ENCODE measurements at places on chromosomes 6 and 20. TPM values are rescaled to one million over a fixed set of nuclear protein-coding genes. Genes with fewer than 3 reads are reported as not detected.
A peak's percentile ranks its signal among the peaks of the same experiment; 100 is the strongest.

- no peak for DNase-seq
These were observed 81.6 kb downstream of the PXDC1 start for GRCh38 chr6:3669916-3670315.

DNA sequence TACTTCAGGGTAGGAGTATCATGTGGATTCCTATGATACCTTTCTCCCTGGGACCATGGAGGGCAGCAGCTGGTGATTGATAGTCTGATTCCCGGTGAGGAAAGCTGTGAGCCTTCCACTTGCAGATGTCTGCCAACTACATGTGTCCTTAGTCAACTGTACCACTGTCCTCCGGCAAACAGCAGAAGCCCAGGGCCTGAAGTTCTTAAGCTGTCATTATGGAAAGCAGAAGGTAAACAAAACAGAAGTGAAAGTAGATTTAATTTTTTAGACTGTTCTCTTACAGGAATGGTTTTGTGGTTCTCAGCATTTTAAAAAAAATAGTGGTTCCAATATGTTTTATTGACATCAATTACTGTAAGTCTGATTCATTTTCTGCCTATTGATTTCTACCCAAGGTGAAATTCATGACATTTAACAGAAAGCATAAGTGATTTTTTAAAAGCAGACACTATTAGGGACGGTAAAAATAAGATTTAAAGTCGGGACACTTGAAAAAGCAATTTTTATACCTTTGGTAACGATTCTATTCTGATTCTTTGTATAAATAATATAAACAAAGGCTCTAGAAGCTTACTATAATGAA lies 36.6 kb downstream of the PTPN1 start:
- no peak for DNase-seq

DNA sequence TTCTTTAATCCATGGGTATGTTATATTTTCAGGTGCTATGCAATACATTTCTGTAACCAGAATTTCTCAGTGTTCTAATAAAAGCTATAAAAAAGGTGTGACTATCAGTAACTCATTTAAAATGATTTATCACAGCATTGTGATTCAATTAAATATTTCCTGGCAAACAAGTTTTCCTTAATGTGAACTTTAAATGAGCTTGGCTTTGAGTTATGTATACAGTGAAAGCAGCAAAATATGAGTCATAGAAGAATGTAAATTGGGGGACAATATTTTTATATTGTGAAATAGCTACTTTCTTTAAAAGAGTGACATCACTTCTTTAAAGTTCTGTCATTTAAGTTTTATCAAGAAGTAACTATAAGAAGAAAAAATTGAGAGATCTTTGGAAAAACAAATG lies 484.9 kb upstream of the MAN1A1 start:
- no peak for DNase-seq

- no peak for DNase-seq
These were observed 156.9 kb downstream of the CDKAL1 start for GRCh38 chr6:20691185-20691584.

ARFGEF3 gene
- total RNA-seq, result 2.0 TPM

DNA sequence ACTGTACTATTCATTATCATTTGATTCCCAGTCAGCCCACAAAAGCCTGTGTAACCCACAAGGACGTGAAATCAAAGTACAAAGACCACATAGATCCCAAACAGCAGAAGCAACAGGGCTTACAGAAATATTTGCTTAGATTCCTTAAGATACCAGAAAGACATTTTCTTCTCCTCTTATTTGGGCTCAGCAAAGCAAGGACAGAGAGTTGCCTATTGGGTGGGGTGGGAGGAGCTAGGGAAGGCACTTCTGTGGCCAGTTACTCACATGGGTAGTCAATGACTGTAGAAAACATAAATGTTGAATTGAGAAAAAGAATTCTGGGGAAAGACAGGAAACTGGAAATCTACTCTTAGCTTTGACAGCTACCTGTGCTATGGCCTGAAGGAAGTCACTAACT lies 19.8 kb downstream of the PDE7B start:
- DNase-seq, result no peak

BANF2 gene
- total RNA-seq, result not detected

FAM83C gene
- total RNA-seq, result not detected

DNA sequence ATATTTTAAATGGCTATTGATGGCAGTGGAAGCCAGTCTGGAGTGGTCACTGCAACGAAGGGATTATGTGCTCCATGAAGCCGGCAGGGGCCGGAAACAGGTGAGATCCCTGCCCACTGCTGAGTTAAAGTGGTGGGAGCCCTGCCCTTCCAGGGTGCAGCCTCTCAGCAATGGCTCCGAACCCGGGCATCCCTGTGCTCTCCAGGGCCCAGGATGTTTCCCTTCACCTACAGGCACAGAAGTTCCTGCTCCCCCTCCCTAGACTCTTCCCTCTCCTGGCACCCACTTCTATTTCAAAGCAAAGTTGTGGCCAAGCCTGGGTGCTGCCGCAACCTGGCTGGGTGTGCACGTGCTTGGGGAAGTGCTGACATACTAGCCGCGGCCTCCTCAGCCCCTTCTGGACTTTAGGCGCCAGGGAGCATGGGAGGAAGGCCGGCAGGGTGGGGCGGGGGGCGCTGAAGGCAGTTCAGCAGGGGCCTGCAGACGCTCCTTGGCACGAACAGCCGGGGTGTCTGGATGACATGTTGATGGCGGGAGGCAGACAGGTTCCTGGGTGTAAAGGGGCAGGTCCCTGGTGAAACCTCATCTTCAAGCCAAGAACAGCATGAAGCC lies 452.3 kb downstream of the HTR1B start:
- DNase-seq, result no peak

C6orf120 gene
- total RNA-seq, result 14.0 TPM

GRCh38 chr6:157552081-157552747 lies 171.2 kb downstream of the ZDHHC14 start:
- no peak for DNase-seq

DNA sequence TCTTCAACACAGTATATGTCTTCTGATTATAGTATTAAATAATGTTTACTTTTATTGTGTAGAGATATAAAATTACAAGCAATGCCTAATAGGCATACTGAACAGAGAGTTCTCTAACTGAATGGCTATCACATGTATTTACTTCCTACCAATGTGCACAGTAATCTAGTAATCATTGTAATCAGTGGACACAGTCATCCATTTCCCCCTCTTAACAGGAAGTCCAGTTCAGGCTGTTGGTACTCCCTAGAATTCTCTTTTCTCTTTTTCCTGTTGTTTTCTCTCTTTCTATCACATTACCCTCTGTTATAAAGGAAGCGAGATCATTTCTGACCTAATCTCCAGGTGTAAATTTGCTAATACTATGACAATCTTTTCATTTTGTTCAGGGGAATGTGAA lies 172.5 kb downstream of the HTR1B start:
- DNase-seq, result no peak

GRCh38 chr20:63065911-63066310 lies 59.1 kb upstream of the BHLHE23 start:
- DNase-seq, result peak; percentile 7

- no peak for DNase-seq
These were observed 77.3 kb downstream of the BMP6 start for GRCh38 chr6:7803214-7803613.

GRCh38 chr6:6588924-6589709 lies 597 bp downstream of the LY86 start:
- DNase-seq, result no peak

EYS gene
- 0.08 TPM for total RNA-seq

All from left ventricle myocardium inferior (tissue), 1 donor.